ENCODE measurements at places on chromosomes 4 and X. TPM values are rescaled to one million over a fixed set of nuclear protein-coding genes. Genes with fewer than 3 reads are reported as not detected.
A peak's percentile ranks its signal among the peaks of the same experiment; 100 is the strongest.

Gene EXOC1L
- not detected for total RNA-seq

Gene ASMT
- not detected for total RNA-seq

Gene LPAR4
- not detected for total RNA-seq

Gene GIMD1
- not detected for total RNA-seq

Gene TLL1
- total RNA-seq = not detected

Gene ACOX3
- 9.4 TPM for total RNA-seq

Gene UGT2B17
- total RNA-seq = 0.35 TPM

DNA sequence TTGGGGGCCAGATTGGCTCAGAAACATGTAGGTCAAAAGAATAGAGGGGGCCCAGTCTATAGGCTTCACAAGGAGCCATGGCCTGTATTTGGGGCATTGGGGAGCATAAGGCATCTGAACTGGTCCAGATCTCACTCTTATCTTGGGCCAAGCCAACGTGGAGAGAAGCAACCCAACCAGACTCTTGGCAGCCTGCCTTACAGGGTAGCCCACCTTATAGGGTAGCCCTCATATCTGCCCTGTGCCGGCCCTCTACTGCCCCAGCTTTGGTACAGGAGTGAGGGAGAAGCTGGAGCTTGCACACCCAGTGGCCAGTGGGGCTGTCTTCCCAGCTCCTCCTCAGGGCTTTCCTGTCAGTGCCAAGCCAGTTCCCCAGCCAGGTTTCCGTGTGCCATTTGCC lies 142.2 kb downstream of the AMMECR1 start:
- peaks cover 2% of the 10 kb centered on the region for H3K4me1 ChIP-seq
- H3K4me3 ChIP-seq = no peak overlapping the region
- DNase-seq = no peak
- H3K27me3 ChIP-seq = no peaks in the 10 kb centered on the region
- H3K27ac ChIP-seq = no peak overlapping the region

- H3K4me1 ChIP-seq = peaks cover 3% of the 10 kb centered on the region
- H3K27ac ChIP-seq = no peak overlapping the region
- DNase-seq = no peak
- H3K36me3 ChIP-seq = no peaks in the 10 kb centered on the region
- no peak overlapping the region for H3K4me3 ChIP-seq
- H3K27me3 ChIP-seq = no peaks in the 10 kb centered on the region
Observed at GRCh38 chr4:26729027-26729426, 131.6 kb upstream of the STIM2 start.

DNA sequence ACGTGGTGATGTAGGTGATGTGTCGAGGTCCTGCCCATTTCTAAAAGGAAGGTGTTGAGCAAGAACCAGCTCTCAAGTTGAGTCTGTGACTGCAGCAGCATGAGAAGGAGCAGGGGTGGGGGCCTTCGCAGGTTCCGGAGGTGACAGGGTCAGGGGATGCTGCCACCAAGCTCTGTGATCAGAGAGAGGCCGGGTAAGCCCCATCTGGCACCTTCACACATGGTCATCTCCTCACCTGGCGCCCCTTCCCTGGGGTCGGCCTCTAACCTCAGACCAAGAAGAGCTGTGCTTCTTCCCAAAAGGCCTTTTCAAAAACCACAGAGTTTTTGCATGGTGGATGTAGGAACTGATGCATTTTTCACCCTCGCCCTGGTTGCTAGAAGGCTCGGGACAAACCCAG lies 137.6 kb downstream of the CPZ start:
- no peaks in the 10 kb centered on the region for H3K36me3 ChIP-seq
- H3K27ac ChIP-seq = no peak overlapping the region
- H3K27me3 ChIP-seq = peaks cover 8% of the 10 kb centered on the region
- DNase-seq = no peak

- no peak overlapping the region for H3K4me3 ChIP-seq
- H3K4me1 ChIP-seq = no peaks in the 10 kb centered on the region
- no peak for DNase-seq
- no peaks in the 10 kb centered on the region for H3K36me3 ChIP-seq
Observed at GRCh38 chr4:30946288-30946687, 226.1 kb downstream of the PCDH7 start.

DNA sequence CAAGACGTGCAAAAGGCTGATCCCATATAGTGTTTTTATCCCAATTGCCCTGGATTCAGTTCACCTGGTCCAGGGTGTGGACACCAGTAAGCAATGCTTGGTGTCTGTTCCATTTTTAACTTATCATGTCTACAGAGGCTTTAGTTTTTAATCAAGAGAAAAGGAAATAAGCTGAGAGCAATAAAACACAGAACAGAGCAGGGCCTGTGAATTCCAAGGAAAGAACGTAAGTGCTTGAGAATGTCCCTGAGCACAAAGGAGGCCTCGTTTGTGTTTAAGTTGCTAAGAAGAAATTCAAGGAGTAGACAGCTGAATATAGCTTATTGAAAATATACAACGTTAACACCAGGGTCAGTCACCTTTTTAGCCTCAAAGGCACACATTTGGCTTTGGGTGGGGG lies 191.3 kb downstream of the GPC3 start:
- no peaks in the 10 kb centered on the region for H3K36me3 ChIP-seq
- DNase-seq = no peak
- no peak overlapping the region for H3K27ac ChIP-seq
- no peak overlapping the region for H3K4me3 ChIP-seq
- H3K27me3 ChIP-seq = no peaks in the 10 kb centered on the region

- no peak for DNase-seq
- H3K4me1 ChIP-seq = peaks cover 2% of the 10 kb centered on the region
Observed at GRCh38 chrX:125203365-125203736, 116.3 kb upstream of the TEX13C start.

- no peaks in the 10 kb centered on the region for H3K4me1 ChIP-seq
- H3K36me3 ChIP-seq = peaks cover 3% of the 10 kb centered on the region
- DNase-seq = no peak
- no peak overlapping the region for H3K4me3 ChIP-seq
Observed at GRCh38 chr4:151745481-151746231, 15.2 kb downstream of the GATB start.

GRCh38 chrX:106000203-106000602 lies 38.3 kb downstream of the SERPINA7 start:
- no peaks in the 10 kb centered on the region for H3K27me3 ChIP-seq
- no peaks in the 10 kb centered on the region for H3K4me1 ChIP-seq
- no peaks in the 10 kb centered on the region for H3K36me3 ChIP-seq

GRCh38 chr4:54879576-54879975 lies 221.8 kb downstream of the KIT start:
- no peak for DNase-seq
- H3K4me3 ChIP-seq = no peak overlapping the region
- H3K27me3 ChIP-seq = no peaks in the 10 kb centered on the region

DNA sequence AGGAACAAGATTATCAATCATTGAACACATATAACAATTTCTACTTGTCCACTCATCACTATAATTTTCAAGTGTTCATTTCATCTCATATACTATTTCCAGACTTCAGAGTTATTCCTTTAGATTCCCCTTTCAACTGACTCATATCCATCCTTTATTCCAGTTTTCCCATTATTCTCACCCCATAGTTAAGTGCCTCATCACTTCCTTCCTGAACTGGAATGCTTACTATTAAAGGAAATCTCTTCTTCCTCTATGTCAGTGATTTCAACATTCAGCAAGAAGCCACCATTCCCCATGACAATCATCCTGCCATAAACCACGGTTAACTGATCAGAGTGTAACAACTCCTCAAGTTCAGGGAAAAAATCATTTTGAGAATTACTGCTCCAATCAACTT lies 198.9 kb downstream of the FBXO8 start:
- H3K27me3 ChIP-seq = no peaks in the 10 kb centered on the region
- no peak overlapping the region for H3K27ac ChIP-seq

DNA sequence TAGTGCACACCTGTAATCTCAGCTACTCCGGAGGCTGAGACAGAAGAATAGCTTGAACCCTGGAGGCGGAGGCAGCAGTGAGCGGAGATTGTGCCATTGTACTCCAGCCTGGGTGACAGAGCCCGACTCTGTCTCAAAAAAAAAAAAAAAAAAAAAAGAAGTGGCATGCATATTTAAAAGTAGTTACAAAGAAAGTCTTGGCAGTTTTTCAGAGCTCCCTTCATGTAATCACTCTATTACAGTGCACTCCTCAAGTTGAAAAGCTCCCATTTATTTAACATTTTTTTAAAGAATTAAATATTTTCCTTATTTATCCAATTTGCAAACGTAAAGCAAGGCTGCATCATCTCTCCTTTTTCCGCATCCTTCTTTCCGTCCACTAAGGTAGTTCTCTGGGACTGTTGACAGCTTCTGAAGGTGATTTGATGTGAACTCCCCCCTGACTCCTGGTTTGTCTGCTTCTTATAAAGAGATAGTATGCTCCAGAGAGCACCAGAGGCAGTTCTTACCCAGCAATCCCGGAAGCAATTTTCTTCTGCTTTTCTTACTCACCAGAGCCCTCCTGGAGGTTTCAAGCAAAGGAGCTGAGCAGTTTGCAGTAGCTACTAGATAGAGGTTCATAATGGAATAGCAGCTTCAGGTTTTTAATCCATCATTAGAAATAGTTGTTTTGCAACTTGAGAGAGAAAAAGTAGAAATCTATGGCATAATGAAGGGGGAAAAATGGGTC lies 151.0 kb downstream of the PALLD start:
- no peaks in the 10 kb centered on the region for H3K27me3 ChIP-seq
- no peaks in the 10 kb centered on the region for H3K4me1 ChIP-seq
- no peak overlapping the region for H3K27ac ChIP-seq
- H3K4me3 ChIP-seq = no peak overlapping the region
- no peak for DNase-seq

DNA sequence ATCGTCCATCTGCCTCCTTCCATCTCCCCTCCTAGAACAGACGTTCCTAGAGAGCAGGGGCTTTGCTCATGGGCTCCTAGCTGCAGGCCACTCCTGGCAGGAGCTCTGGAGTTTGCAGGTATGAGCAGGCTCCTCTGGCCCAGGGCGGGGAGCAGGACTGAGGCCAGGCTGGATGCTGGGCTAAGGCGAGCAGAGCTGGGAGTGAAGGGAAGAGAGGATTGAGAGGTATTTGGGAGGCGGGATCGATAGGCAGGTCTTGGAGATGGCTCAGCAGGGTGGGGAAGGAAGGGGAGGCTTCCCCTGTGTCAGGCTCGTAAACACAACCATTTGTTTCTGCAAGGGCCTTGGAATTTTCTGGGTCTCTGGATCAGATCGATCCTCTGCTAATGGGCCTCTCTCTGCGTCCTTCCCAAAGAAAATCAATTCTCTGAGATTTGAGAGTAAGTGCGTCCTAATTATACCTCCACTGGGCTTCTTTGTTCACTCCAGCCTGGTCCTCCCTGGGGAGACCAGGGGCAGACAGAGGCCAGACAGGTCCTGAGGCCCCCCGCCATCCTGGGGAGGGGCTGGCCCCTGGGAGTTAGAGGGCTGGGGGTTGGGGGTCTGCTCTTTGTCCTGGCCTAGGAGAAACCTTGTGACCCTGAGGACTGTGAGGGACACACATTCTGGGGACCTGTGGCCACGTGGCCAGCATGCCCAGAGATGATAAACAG lies 94.8 kb upstream of the PSAPL1 start:
- H3K36me3 ChIP-seq = no peaks in the 10 kb centered on the region
- no peak overlapping the region for H3K27ac ChIP-seq
- H3K4me3 ChIP-seq = no peak overlapping the region
- no peaks in the 10 kb centered on the region for H3K4me1 ChIP-seq

DNA sequence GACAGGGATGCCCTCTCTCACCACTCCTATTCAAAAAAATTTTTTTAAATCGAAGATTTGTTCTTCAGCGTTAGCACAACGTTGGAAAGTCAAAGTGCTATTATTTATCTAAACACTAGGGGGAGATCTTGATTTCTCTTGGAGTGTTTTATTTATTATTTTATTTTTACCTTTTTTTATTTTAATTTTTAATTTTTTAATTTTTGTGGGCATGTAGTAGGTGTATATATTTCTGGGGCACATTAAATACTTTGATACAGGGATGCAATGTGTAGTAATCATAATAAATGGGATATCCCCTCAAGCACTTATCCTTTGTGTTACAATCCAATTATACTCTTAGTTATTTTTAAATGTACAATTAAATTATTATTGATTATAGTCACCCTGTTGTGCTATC lies 37.4 kb upstream of the SLC10A4 start:
- H3K27ac ChIP-seq = no peak overlapping the region
- H3K4me1 ChIP-seq = no peaks in the 10 kb centered on the region
- DNase-seq = no peak
- H3K36me3 ChIP-seq = no peaks in the 10 kb centered on the region

DNA sequence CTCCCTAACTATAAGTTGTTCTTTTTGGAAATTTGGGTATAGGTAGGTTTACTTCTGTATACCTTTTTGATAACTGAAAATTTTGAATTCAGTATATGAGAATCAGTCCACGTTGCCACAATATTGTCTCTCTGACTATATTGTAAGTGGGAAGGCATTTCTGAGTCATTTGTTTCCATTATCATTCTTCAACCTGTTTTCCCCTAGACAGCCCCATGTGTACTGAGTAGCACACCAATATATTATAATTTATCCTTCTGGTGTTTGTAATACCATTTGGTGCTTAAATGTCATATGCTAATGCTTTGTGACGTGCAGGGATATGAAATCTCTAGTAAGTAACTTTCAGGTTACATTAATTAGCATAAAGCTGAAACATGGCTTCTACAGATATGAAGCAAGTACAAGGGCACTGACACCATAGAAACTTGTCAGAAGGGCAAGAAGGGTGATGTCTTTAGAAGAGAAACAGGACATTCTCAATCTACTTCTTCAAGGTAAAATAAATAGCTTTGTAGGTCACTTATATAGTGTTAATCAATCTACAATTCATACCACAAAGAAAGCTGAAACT lies 27.7 kb downstream of the PAK3 start:
- H3K27ac ChIP-seq = peak overlapping the region; percentile 39
- no peak for DNase-seq
- H3K4me3 ChIP-seq = no peak overlapping the region
- H3K36me3 ChIP-seq = no peaks in the 10 kb centered on the region
- no peaks in the 10 kb centered on the region for H3K27me3 ChIP-seq

Measured in T-cell (primary cell).